ENCODE measurements at places on chromosomes 3 and 15.
A peak's percentile ranks its signal among the peaks of the same experiment; 100 is the strongest.

GRCh38 chr15:42133886-42134502, 22.4 kb downstream of the PLA2G4F start:
- peak; percentile 48 for DNase-seq
- H3K27ac ChIP-seq = no peak overlapping the region
- H3K27me3 ChIP-seq = peaks cover 15% of the 10 kb centered on the region
- H3K36me3 ChIP-seq = no peaks in the 10 kb centered on the region
- H3K4me3 ChIP-seq = no peak overlapping the region
- no peaks in the 10 kb centered on the region for H3K4me1 ChIP-seq

DNA sequence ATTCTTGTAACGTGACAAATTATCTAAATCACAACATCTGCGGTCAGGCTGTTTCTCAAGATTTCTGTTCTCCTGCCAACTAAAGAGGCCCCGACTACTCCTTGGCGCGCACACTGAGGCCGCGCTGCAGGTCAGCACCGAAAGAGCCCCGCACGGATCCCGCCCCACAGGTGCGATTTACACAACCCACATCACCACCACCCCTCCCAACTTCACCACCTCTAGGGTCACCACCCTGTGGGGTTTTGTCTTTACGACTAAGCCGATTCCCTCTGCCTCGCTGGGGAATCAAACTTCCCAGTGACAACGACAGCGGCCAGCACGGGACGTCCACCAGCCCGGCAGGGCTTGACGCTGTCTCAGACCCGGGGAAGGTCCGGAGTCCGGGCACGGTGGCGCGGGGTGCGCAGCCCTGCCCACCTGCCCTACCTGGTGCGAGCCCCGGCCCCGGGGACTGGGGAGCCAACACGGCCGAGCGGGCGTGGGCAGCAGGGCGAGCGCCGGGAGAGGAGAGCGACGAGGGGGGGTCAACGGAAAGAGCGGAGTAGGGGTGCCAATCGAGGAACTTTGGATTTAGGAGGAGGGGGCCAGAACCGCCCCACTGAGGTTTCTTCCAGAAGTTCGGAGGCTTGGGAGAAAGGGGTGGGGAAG, 764 bp downstream of the UACA start:
- H3K4me3 ChIP-seq = peak overlapping the region; percentile 70
- no peaks in the 10 kb centered on the region for H3K36me3 ChIP-seq

- no peak overlapping the region for H3K27ac ChIP-seq
- no peak overlapping the region for H3K4me3 ChIP-seq
- H3K4me1 ChIP-seq = peaks cover 20% of the 10 kb centered on the region
- H3K27me3 ChIP-seq = peaks cover 18% of the 10 kb centered on the region
- DNase-seq = no peak
- no peaks in the 10 kb centered on the region for H3K36me3 ChIP-seq
These were observed 15.6 kb upstream of the UBE2Q2 start for GRCh38 chr15:75827691-75828090.

- H3K36me3 ChIP-seq = peaks cover 37% of the 10 kb centered on the region
- H3K4me1 ChIP-seq = peaks cover 61% of the 10 kb centered on the region
- H3K27me3 ChIP-seq = no peaks in the 10 kb centered on the region
- DNase-seq = no peak
These were observed 472.8 kb downstream of the SHQ1 start for GRCh38 chr3:72375237-72376076.

- H3K4me3 ChIP-seq = no peak overlapping the region
- H3K36me3 ChIP-seq = no peaks in the 10 kb centered on the region
- H3K27me3 ChIP-seq = peaks cover 7% of the 10 kb centered on the region
- DNase-seq = no peak
- H3K4me1 ChIP-seq = peaks cover 2% of the 10 kb centered on the region
- no peak overlapping the region for H3K27ac ChIP-seq
These were observed 101.2 kb upstream of the SMAD3 start for GRCh38 chr15:66964111-66964738.

- peaks cover 39% of the 10 kb centered on the region for H3K4me1 ChIP-seq
- H3K4me3 ChIP-seq = peak overlapping the region; percentile 99
- H3K36me3 ChIP-seq = peaks cover 15% of the 10 kb centered on the region
- peak; percentile 53 for DNase-seq
- H3K27ac ChIP-seq = peak overlapping the region; percentile 92
- no peaks in the 10 kb centered on the region for H3K27me3 ChIP-seq
These were observed 551 bp downstream of the DNAJC13 start for GRCh38 chr3:132417695-132418411.

DNA sequence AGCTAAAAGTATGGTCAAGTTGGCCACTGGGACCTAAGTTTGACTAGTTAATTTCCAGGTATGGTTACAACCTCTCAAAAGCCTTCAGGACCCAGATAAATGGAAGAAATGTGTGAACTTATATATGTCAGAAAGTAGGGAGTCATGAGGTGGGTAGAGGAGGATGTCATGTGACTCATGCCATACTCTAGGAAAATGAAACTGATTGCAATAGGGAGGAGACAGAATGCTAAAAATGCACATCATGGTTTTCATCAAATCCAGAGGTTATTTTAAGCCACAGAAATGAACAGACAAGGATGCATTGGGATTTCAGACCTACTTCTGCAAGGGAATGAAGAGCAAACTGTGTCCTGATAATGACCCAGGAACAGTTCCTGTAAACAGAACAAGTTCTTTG, 310.0 kb downstream of the EDEM1 start:
- no peak overlapping the region for H3K4me3 ChIP-seq
- H3K4me1 ChIP-seq = no peaks in the 10 kb centered on the region
- no peak for DNase-seq
- H3K36me3 ChIP-seq = no peaks in the 10 kb centered on the region

GRCh38 chr3:134366928-134367811, 7.1 kb downstream of the AMOTL2 start:
- H3K27ac ChIP-seq = no peak overlapping the region
- DNase-seq = no peak
- peaks cover 11% of the 10 kb centered on the region for H3K4me1 ChIP-seq
- no peaks in the 10 kb centered on the region for H3K36me3 ChIP-seq
- H3K4me3 ChIP-seq = no peak overlapping the region
- H3K27me3 ChIP-seq = peaks cover 28% of the 10 kb centered on the region

DNA sequence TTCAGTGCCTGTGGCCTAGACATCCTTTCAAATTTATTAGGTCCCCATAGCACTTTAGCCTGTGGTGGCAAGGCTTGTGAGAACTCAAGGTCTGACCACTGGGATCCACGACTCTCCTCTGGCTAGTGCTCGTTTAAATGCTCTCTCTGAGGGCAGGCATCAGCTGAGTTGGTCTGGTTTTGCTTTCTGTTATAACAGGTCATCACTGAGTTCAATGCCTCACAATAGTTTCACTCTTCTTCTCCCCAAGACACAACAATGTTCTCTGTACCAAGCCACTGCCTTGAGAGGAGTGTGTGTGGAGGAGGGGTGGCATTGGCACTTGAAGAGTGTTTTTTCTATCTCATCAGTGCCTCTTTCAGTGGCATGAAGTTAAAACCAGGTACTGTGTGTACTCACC, 7.6 kb downstream of the OR5K4 start:
- no peak overlapping the region for H3K27ac ChIP-seq
- H3K4me3 ChIP-seq = no peak overlapping the region
- no peak for DNase-seq
- peaks cover 12% of the 10 kb centered on the region for H3K27me3 ChIP-seq
- peaks cover 4% of the 10 kb centered on the region for H3K4me1 ChIP-seq
- no peaks in the 10 kb centered on the region for H3K36me3 ChIP-seq

- no peak overlapping the region for H3K27ac ChIP-seq
- DNase-seq = no peak
- H3K4me1 ChIP-seq = no peaks in the 10 kb centered on the region
These were observed 48.9 kb downstream of the XXYLT1 start for GRCh38 chr3:195221876-195222617.

DNA sequence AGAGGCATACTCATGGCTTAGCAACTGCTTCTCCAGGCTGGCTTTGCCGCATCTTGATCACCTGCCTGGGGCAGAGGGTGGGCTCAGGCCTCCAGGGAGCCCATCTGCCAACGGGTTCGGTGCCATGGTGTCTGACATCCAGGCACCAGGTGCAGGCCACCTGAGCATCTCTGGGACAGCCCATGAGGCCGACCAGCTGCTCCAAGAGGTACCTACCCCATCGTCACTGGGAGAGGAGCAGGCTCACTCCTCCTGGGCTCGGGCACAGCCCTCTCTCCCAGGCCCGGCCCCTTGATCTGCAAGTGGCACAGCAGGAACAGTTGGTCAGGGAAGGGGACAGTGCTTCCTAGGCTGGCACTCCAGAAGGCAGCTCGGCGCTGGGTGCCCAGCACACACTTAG, 21.9 kb downstream of the TPRA1 start:
- H3K27ac ChIP-seq = no peak overlapping the region
- no peak for DNase-seq
- no peak overlapping the region for H3K4me3 ChIP-seq
- peaks cover 7% of the 10 kb centered on the region for H3K27me3 ChIP-seq
- H3K4me1 ChIP-seq = no peaks in the 10 kb centered on the region
- peaks cover 17% of the 10 kb centered on the region for H3K36me3 ChIP-seq

- peaks cover 4% of the 10 kb centered on the region for H3K36me3 ChIP-seq
- no peak for DNase-seq
- peaks cover 55% of the 10 kb centered on the region for H3K4me1 ChIP-seq
- H3K27ac ChIP-seq = peak overlapping the region; percentile 79
- H3K4me3 ChIP-seq = no peak overlapping the region
- H3K27me3 ChIP-seq = no peaks in the 10 kb centered on the region
These were observed 36.1 kb upstream of the BLM start for GRCh38 chr15:90681056-90681455.

- no peak overlapping the region for H3K27ac ChIP-seq
- H3K36me3 ChIP-seq = no peaks in the 10 kb centered on the region
These were observed 22.8 kb downstream of the RGMA start for GRCh38 chr15:93066224-93066681.

- no peak overlapping the region for H3K27ac ChIP-seq
- no peak overlapping the region for H3K4me3 ChIP-seq
- H3K27me3 ChIP-seq = peaks cover 39% of the 10 kb centered on the region
- H3K4me1 ChIP-seq = no peaks in the 10 kb centered on the region
These were observed 8.0 kb upstream of the LTF start for GRCh38 chr3:46472736-46473135.

DNA sequence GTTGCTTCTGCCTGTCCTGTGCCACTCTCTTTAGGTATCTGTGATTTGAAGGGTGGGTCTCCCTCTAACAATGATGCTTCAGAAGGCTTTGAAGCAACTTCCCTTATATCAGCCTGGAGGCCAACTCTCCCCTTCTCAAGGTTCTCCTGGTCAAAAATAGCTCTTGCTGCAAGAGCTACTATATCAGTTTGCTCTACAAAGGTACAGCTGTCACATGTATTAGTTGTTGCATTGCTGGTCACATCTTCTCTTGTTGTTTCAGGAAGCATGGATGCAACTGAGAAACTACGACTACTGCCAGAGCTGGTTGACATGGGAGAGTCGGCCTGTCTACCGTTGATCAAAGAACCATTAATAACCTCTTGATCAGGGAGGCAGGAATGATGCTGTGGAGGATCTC, 38.3 kb downstream of the USF3 start:
- no peak overlapping the region for H3K4me3 ChIP-seq
- DNase-seq = no peak
- H3K36me3 ChIP-seq = peaks cover 34% of the 10 kb centered on the region
- no peaks in the 10 kb centered on the region for H3K4me1 ChIP-seq

DNA sequence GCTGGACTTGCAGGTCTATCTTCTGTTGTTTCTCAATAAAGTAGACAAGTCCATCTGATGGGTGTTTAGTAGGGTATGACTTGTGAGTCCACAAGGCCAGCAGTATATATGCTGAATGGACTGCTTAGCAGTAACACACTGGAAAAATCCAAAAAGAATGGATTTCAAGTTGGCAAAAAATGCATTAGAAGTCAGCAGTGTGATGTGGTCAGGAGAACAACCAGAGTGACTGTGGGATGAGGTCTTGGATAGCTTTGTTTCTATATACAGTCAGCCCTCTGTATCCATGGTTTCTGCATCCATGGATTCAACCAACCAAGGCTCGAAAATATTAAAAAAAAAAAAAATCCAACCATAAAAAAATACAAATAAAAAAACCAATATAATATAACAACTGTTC, 55.8 kb downstream of the LPP start:
- no peak overlapping the region for H3K27ac ChIP-seq
- no peak for DNase-seq
- H3K27me3 ChIP-seq = no peaks in the 10 kb centered on the region
- no peak overlapping the region for H3K4me3 ChIP-seq
- H3K36me3 ChIP-seq = peaks cover 28% of the 10 kb centered on the region

All from activated T-helper 2 cell treated with anti-CD3 and anti-CD28 coated beads, Interferon-gamma antibody, Interleukin-2, Interleukin-4, amounts not matched to agents 10 μg/mL and 5 μg/mL and 100 μg/mL, durations not matched to agents 14 hours and 24 hours and 36 hours (primary cell).